Stimulated activated naive CD8-positive, alpha-beta T cell treated with anti-CD3 and anti-CD28 coated beads, Interleukin-15, Interleukin-2, amounts not matched to agents 100 U/mL and 50 U/mL, for 24 hours (primary cell): ENCODE measurements at places on chromosomes 11 and 22.

- DNase-seq, result no peak
Measured at GRCh38 chr11:94968334-94968958, 4.9 kb downstream of the CWC15 start.

GRCh38 chr11:64031001-64031400 lies 4.7 kb upstream of the FLRT1 start:
- no peak for DNase-seq

DNA sequence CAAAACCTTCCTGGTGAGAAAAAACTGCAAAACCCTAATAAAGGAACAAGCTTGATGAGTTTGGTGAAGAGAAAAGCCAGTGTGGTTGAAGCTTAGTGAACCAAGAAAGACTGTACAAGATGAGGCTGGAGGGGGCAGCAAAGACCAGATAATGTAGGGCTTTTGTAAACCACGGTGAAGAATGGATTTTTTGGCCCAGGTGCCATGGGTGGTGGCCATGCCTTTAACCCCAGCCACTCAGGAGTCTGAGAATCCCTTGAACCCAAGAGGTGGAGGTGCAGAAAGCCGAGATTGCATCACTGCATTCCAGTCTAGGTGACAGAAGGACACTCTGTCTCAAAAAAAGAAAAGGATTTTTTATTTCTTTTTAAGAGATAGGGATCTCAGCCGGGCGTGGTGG lies 5.0 kb upstream of the ZDHHC5 start:
- no peak for DNase-seq

- peak; percentile 26 for DNase-seq
Measured at GRCh38 chr22:38870791-38871359, 1.1 kb downstream of the CBX6 start.
